ENCODE measurements at places on chromosomes 6 and 20. TPM values are rescaled to one million over a fixed set of nuclear protein-coding genes. Genes with fewer than 3 reads are reported as not detected.

PAK5 gene
- not detected for total RNA-seq

TCF21 gene
- 0.09 TPM for total RNA-seq

ENPP3 gene
- total RNA-seq = not detected

KHDC1 gene
- 3.5 TPM for total RNA-seq

Data from A549 treated with RU486 at 1 μM for 4 hours (cell line).